ENCODE measurements at places on chromosomes 12 and 14. TPM values are rescaled to one million over a fixed set of nuclear protein-coding genes. Genes with fewer than 3 reads are reported as not detected.
A peak's percentile ranks its signal among the peaks of the same experiment; 100 is the strongest.

- DNase-seq = peak; percentile 76
Observed at GRCh38 chr14:103091041-103091882, 3.3 kb upstream of the EXOC3L4 start.

Gene SPX
- 0.57 TPM for total RNA-seq

Gene RD3L
- total RNA-seq = not detected

Gene INHBC
- not detected for total RNA-seq

Gene GON7
- 4.8 TPM for total RNA-seq

Gene LRRC43
- total RNA-seq = not detected

Gene TGM1
- 13.8 TPM for total RNA-seq

GRCh38 chr14:67221248-67221981 is 19.8 kb upstream of the PALS1 start:
- no peak for DNase-seq

GRCh38 chr14:92969871-92970270 is 46.9 kb downstream of the CHGA start:
- DNase-seq = no peak

Gene ACSS3
- not detected for total RNA-seq

GRCh38 chr12:126156806-126157574 is 1091.8 kb downstream of the AACS start:
- no peak for DNase-seq

DNA sequence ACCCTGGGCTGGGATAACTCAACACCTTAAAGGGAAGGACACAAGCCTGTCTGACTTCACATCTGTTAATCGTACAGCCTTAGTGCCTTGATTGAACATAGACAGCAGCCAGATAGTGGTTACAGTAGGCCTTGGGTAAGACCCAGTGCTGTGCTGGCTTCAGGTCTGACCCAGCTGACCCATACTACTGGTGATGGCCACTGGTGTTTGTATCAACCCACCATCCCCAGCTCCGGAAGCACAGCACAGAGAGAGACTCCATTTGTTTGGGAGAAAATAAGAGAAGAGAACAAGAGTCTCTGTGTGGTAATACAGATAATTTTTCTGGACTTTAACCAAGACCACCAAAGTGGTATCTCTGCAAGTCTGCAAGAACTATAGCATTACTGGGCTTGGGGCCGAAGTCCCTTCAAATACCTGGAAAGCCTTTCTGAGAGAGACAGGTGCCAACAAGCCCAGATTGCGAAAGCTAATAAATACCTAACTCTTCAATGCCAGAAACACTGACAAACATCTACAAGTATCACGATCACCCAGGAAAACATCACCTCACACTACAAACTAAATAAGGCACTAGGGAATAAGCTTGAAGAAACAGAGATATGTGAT is 330.1 kb upstream of the GARIN2 start:
- no peak for DNase-seq

DNA sequence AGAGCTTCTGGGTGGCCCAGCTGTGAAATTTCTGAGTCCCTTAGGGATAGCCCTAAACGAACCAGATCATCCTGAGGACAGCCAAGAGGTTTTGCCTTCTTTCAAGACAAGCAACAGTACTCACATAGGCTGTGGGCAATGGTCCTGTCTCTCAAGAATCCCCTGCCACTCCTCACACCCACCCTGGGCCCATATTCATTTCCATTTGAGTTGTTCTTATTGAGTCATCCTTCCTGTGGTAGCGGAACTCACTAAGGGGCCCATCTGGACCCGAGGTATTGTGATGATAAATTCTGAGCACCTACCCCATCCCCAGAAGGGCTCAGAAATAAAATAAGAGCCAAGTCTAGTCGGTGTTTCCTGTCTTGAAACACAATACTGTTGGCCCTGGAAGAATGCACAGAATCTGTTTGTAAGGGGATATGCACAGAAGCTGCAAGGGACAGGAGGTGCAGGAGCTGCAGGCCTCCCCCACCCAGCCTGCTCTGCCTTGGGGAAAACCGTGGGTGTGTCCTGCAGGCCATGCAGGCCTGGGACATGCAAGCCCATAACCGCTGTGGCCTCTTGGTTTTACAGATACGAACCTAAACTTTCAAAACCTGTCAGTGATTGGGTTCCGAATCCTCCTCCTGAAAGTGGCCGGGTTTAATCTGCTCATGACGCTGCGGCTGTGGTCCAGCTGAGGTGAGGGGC is 38.9 kb downstream of the DAD1 start:
- peak; percentile 89 for DNase-seq

GRCh38 chr12:112282920-112283319 is 99.3 kb downstream of the HECTD4 start:
- no peak for DNase-seq

DNA sequence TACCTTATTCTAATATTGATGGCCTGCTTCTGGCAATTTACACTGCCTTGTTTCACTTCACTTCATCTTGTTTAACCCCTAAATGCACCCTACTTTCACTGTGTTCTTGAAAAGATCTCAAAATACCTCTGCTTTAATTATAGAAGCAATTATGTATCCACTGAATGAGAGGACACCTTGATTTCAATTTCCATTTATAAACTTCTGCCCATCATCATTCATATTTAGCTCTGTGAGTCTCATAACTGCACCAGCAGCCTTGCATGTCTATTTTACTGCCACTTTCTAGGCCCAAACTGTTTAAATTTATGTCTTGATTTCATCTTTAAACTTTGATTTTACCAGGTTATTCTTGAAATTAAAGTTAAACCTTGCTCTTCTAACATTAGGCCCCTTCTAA is 7.1 kb upstream of the DNAAF2 start:
- no peak for DNase-seq

- DNase-seq = no peak
Observed at GRCh38 chr12:132734206-132734605, 23.6 kb downstream of the PGAM5 start.

- no peak for DNase-seq
Observed at GRCh38 chr12:104003596-104003995, 37.9 kb downstream of the TDG start.

GRCh38 chr14:91861091-91861490 is 6.2 kb downstream of the TC2N start:
- DNase-seq = no peak

Gene SERPINA3
- not detected for total RNA-seq

DNA sequence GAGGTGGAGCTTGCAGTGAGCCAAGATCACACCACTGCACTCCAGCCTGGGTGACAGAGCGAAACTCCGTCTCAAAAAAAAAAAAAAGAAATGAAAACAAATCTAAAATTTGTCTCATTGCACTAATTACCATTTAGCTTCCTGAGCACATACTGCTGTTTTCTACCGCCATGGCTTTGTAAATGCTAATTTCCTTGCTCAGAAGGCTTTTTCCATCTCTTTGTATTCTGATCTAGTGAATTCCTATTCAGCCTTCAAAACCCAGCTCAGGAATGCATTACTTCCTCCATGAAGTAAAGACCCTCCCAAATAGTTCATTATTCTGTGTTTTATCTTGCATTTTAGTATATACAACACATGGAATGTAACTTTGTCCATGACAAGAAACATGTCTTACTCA is 33.6 kb downstream of the CEP83 start:
- no peak for DNase-seq

Gene ZNF664
- total RNA-seq = 42.2 TPM

Gene RAD9B
- total RNA-seq = 1.5 TPM

- no peak for DNase-seq
Observed at GRCh38 chr12:125142601-125143000, 77.4 kb downstream of the AACS start.

DNA sequence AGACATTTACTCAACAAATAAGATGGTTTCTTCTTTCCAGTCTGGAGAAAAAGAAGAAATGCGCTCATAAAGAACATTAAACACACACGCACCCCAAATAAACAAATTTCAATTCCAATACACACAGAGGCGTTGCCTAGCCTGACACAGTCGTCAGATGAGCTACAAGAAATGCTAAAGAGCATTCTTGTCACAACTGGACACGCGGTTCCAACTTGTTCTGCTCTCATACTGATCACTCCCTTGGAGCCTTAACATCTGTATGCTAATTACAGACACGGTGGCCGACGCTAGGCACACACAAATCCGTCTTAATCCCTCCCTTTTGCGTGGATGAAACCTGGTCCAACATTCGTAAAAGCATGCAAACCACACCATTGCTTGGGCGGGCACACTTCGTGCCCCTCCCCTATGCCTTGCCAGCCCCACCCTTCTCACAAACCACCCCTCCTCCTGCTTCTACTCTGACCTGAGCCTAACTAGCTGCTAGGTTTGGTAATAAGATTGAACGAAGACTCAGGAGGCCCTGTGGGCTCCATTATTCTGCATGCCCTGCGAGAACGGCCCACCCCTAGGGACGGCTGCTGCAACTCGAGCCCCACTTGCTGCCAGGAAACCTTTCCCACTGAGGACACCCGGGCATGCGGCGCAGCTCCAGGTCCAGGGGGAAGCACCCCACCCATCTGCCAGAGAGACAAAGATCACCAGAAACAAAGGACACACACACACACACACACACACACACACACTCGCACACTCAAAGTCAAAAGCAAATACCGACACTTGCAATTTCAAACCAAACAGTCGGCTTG is 1.2 kb downstream of the KCNK10 start:
- no peak for DNase-seq

Gene POTEG
- not detected for total RNA-seq

- no peak for DNase-seq
Observed at GRCh38 chr14:98408024-98408555, 863.9 kb downstream of the BCL11B start.

Gene TDRD9
- total RNA-seq = 0.10 TPM

DNA sequence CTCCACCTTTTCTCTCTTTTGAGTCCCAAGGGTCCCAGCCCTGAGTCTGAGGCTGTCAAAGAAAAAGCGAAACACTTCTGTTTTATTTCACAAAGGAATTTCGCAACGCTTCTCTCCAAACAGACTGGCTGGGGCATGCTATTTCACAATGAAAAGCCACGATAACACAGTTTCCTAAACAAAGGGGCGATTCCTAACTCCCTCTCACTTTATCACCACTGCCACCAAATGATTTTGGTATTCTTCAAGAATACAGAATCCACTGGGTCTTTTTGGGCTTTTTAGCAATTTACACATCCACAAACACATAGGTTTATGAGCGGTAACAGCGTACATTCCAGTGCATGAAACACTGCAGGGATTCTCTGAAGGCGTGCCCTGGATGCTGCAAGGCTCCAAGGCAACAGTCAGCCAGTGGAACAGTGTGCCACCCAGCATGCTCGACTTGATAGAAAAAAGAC is 161.2 kb downstream of the DAD1 start:
- no peak for DNase-seq

GRCh38 chr12:67042697-67043131 is 226.4 kb upstream of the CAND1 start:
- no peak for DNase-seq

GRCh38 chr12:42130672-42131402 is 13.8 kb downstream of the GXYLT1 start:
- DNase-seq = no peak

GRCh38 chr12:55654511-55655214 is 18.0 kb downstream of the OR10P1 start:
- no peak for DNase-seq

DNA sequence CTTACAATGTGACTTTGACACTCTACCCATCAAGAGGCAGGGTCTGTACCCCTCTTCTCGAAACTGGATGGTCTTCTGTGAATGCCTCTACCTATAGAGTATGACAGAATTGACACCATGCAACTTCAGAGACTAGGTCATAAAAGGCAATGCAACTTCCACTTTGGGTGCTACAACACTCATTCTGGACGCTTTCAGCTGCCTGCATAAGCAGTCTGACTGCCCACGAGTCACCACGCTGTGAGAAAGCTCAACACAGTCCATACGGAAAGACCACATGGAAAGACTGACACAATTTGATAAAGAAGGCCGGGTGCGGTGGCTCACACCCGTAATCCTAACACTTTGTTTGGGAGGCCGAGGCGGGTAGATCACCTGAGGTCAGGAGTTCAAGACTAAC is 14.9 kb downstream of the SLC7A7 start:
- no peak for DNase-seq

Gene MYF5
- not detected for total RNA-seq

DNA sequence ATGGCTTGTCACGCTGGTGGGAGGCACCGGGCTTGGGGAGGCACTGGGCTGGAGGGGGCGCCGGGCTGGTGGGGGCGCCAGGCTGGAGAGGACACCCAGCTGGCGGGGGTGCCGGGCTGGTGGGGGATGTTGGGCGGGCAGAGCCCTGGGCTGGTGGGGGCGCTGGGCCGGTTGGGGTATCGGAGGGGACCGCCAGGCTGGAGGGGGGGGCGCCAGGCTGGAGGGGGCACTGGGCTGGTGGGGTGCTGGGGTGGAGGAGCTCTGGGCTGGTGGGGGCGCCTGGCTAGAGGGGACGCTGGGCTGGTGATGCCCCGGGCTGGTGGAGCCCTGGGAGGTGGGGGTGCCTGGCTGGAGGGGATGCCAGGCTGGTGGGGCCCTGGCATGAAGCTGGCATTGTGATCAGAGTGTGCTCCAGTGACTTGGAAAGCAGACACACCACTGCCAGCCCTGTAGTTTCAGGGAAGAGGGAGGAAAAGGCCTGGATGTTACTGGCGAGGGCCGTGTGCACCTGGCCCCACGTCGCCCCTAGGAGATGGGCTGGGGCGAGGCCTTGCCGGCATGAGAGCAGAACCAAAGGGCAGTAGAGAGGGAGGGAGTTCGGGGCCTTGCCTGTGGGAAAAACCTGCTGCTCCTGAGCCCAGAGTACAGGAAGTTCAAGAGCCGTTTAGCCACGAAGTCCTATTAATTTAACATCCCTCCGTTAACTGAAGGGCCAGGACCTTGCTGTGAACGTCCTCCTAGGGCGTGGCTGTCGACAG is 13.1 kb downstream of the TEDC1 start:
- no peak for DNase-seq

DNA sequence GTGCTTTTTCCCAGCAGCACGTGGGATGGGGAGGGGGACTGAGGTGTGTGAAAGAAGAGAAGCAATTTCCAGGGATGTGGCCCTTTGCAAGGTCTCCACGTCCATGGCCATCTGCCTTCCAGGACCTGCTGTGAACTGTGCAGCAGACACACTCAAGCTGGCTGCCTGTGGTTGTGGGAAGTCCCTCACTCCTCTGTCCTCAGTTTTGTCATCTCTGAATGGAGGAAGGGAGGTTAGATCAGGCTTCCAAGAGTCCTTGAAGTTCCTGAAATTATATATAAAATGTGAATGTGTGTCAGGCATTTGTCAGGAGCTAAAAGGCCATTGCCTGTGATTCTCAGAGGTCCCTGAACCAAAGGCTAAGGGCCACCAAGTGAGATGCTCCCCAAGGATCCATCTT is 328.2 kb downstream of the CACNA1C start:
- DNase-seq = no peak

DNA sequence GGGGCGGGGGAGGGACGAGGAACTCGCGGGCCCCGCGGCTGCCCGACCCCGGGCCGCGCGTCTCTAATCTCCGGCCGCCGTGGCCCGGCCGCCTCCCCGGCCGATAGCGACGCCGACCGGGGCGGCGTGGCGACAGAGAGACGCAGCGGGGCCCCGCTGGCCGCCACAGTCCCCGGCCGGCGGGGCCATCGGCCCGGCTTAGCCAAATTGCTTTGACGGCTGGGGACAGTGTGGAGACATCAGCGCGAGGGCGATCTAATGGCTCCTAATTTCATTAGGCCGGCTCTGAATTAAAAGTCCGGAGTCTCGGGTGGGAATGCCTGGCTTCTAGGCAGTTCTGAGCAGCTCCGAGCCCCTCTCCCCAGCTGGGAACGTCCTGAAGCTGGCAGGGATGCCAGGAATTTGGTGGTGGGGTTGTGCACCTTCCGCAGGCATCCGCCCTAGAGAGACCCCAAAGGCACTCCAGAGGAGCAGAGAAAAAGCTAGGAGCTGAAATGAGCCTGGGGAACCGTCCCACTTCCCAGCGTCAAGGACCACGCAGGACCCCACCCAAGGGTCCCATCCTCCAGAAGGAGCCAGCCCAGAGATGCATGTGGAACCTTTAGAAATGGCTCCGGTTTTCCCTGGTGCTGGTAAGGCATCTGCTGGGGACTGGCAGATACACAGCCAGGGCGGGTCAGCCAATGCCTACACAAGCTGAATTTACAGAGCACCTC is 9.6 kb downstream of the TBX5 start:
- DNase-seq = no peak
